ENCODE measurements at places on chromosomes 4 and X. TPM values are rescaled to one million over a fixed set of nuclear protein-coding genes. Genes with fewer than 3 reads are reported as not detected.

CXorf58 gene
- polyA plus RNA-seq = 0.20 TPM

NPY2R gene
- 0.11 TPM for polyA plus RNA-seq

TLR3 gene
- polyA plus RNA-seq = 1.3 TPM

ATOH1 gene
- polyA plus RNA-seq = not detected

UCP1 gene
- polyA plus RNA-seq = not detected

TMEM156 gene
- polyA plus RNA-seq = 0.84 TPM

ANKRD50 gene
- 1.4 TPM for polyA plus RNA-seq

PPEF1 gene
- polyA plus RNA-seq = 0.44 TPM

NAT8L gene
- polyA plus RNA-seq = 0.40 TPM

SSX3 gene
- polyA plus RNA-seq = not detected

SUPT20HL1 gene
- not detected for polyA plus RNA-seq

CSN1S1 gene
- not detected for polyA plus RNA-seq

Measured in adrenal gland (tissue), 19 donors.